ENCODE measurements at places on chromosomes 3 and 15.
A peak's percentile ranks its signal among the peaks of the same experiment; 100 is the strongest.

GRCh38 chr15:75148280-75148679 is 53.4 kb upstream of the C15orf39 start:
- no peak for DNase-seq
- no peaks in the 10 kb centered on the region for H3K27me3 ChIP-seq
- no peak overlapping the region for H3K4me3 ChIP-seq
- H3K4me1 ChIP-seq: peaks cover 11% of the 10 kb centered on the region
- H3K27ac ChIP-seq: no peak overlapping the region
- no peaks in the 10 kb centered on the region for H3K36me3 ChIP-seq

DNA sequence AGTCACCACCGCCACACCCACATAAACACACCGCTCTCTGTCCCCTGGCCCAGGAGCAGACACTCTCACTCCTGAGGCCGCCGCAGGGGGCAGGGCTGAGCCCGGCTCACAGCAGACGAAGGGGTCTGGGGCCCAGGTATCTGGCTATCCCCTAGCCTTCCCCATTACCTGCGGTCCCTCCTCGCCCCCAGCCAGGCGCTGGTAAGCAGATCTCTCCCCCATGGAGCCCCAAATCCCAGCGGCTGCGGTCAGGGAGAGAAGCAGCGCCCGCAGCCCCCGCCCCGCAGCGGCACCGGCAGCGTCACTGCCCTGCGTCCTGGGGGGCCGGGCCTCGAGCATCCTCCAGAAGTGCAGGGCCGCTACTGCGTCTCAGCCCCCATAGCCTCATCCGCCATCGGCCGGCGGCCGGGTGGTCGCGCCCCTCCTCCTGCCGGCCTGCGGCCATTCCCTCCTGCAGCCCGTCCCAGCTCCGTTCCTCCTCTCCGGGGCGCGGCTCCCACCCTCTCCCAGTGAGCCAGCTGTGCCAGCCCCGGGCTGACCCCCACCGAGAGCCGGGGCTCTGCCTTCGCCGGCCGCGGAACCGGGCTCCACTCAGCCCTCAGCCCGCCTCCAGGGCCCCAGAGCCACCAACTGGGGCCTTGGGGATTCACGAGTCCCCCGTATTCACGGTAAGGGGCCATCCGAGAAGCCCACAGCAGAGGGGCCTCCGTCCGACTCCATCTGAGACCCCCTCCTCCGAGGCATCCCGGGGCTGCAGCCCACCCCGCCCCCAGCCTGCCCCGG is 13.1 kb downstream of the TNK2 start:
- H3K4me3 ChIP-seq: peak overlapping the region; percentile 57
- peak overlapping the region; percentile 98 for H3K27ac ChIP-seq
- peaks cover 21% of the 10 kb centered on the region for H3K4me1 ChIP-seq
- H3K36me3 ChIP-seq: peaks cover 4% of the 10 kb centered on the region
- peak; percentile 75 for DNase-seq

- no peaks in the 10 kb centered on the region for H3K27me3 ChIP-seq
- no peak overlapping the region for H3K4me3 ChIP-seq
- no peaks in the 10 kb centered on the region for H3K4me1 ChIP-seq
- H3K36me3 ChIP-seq: peaks cover 51% of the 10 kb centered on the region
Observed at GRCh38 chr15:74019734-74020133, 25.2 kb downstream of the PML start.

GRCh38 chr3:126932188-126932931 is 50.6 kb upstream of the PLXNA1 start:
- peaks cover 10% of the 10 kb centered on the region for H3K4me1 ChIP-seq
- H3K27ac ChIP-seq: peak overlapping the region; percentile 20
- peak; percentile 47 for DNase-seq
- no peaks in the 10 kb centered on the region for H3K27me3 ChIP-seq
- no peak overlapping the region for H3K4me3 ChIP-seq
- H3K36me3 ChIP-seq: no peaks in the 10 kb centered on the region

GRCh38 chr3:29236146-29236840 is 44.6 kb upstream of the RBMS3 start:
- no peak for DNase-seq
- H3K27ac ChIP-seq: no peak overlapping the region
- no peaks in the 10 kb centered on the region for H3K36me3 ChIP-seq
- no peaks in the 10 kb centered on the region for H3K27me3 ChIP-seq

DNA sequence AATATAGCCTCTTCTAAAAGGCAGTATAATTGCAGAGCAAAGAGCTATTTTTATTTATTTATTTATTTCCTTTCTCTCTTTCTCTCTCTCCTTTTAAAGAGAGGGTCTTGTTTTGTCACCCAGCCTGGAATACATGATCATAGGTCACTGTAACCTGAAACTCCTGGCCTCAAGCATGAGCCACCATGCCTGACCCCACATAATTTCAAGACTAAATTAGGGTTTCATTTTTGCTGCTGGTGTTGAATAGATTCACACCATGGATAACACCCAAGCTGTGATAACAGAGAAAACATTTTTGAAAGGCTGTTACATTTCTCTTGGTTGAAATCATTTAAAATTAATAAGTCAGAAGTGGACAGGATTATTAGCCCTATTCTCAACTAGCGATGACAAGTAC is 131.6 kb downstream of the LEKR1 start:
- H3K4me1 ChIP-seq: no peaks in the 10 kb centered on the region
- H3K27me3 ChIP-seq: no peaks in the 10 kb centered on the region
- no peak overlapping the region for H3K27ac ChIP-seq
- no peak for DNase-seq
- no peak overlapping the region for H3K4me3 ChIP-seq

DNA sequence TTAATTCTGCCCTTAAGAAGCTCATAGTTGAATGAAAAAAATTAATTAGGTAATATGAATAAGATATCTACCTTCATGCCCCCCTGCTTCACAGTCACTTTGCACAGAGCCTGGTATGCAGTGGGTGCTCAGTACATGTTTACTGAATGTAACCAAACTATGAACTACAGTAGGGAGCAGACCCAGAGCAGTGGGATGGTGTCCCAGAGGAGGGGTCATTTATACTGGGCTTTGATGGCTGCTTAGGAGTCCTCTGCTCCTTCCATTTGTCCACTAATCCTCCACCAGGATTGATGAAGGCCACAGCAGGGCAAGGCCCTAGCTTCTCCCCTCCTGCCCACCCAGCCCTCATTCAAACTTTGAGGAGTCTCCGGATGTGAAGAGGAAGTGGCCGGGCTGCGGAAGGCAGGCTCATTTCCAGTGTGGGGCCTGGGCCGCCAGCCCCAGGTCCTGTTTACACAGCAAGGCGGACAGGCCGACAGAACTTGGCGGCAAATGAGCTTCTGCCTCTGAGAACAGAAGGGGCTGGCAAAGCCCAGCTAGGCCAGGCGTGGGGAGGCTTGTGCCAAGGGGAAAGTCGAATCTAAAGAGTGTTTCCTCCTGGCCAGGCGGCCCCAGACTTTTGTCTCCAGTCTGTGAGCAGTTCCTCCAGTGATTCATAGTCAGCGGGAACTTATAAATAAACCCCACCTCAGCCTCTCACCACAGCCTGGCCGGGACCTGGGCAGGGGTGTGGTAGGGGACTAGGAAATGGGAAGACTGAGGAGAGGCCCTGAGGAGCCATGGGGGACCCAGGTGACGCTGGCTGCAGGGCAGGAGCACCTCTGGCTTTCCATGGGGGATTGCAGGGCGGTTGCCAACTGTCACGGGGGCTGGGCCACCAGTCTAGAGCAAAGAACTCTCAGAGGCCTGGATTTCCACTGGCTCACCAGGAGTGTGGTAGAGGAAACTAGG is 51.6 kb upstream of the LCTL start:
- H3K4me1 ChIP-seq: no peaks in the 10 kb centered on the region
- no peaks in the 10 kb centered on the region for H3K36me3 ChIP-seq
- H3K4me3 ChIP-seq: no peak overlapping the region
- H3K27me3 ChIP-seq: no peaks in the 10 kb centered on the region

GRCh38 chr3:182725372-182726251 is 67.7 kb upstream of the ATP11B start:
- no peak overlapping the region for H3K27ac ChIP-seq
- no peaks in the 10 kb centered on the region for H3K27me3 ChIP-seq
- DNase-seq: no peak
- no peak overlapping the region for H3K4me3 ChIP-seq
- H3K4me1 ChIP-seq: no peaks in the 10 kb centered on the region

GRCh38 chr15:58064980-58065444 is 499 bp downstream of the ALDH1A2 start:
- no peak overlapping the region for H3K27ac ChIP-seq
- peaks cover 21% of the 10 kb centered on the region for H3K27me3 ChIP-seq
- H3K4me3 ChIP-seq: peak overlapping the region; percentile 41
- peak; percentile 77 for DNase-seq
- no peaks in the 10 kb centered on the region for H3K4me1 ChIP-seq
- H3K36me3 ChIP-seq: no peaks in the 10 kb centered on the region

GRCh38 chr3:56792193-56792592 is 9.6 kb downstream of the ARHGEF3 start:
- H3K4me3 ChIP-seq: no peak overlapping the region
- H3K27me3 ChIP-seq: no peaks in the 10 kb centered on the region
- no peak for DNase-seq

- H3K27me3 ChIP-seq: no peaks in the 10 kb centered on the region
- no peaks in the 10 kb centered on the region for H3K36me3 ChIP-seq
- H3K4me1 ChIP-seq: no peaks in the 10 kb centered on the region
- no peak for DNase-seq
- H3K4me3 ChIP-seq: no peak overlapping the region
Observed at GRCh38 chr3:134618478-134619300, 32.1 kb downstream of the KY start.
